ENCODE measurements at places on chromosomes 1 and 21.

DNA sequence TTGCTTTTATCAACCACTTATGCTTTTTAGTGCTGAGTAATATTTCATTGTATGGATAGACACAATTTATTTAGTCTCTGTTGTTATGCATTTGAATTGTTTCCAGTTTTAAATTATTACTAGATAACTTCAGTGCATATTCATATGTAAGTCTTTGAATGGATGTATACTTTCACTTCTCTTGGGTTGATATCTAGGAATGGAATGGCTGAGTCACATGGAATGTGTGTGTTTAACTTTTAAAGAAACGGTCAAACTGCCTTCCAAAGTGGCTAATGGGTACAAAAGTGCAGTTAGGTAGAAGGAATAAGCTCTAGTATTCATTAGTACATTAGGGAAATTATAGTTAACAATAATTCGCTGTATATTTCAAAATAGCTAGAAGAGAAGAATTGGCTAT lies 82.4 kb downstream of the NPHS2 start:
- DNase-seq = no peak

DNA sequence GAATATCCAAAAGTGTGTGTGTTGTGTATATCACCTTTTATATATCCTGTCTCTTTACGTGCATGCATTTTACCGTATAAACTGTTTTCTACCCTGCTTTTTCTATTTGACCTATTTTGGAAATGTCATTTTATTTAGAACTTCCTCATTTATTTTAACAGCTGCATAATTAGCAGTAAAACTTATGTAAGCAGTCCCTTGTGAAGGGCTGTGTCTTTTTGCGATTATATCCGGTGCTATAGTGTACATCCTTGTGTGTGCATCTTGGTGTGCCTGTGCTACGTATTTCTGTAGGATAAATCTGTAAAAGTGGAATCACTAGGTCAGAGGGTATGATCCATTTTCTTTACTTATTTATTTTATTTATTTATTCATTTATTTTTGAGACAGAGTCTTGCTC lies 7.2 kb downstream of the LGALS8 start:
- DNase-seq = no peak

- DNase-seq = no peak
These were observed 53.6 kb downstream of the KIF21B start for GRCh38 chr1:200969726-200970561.

DNA sequence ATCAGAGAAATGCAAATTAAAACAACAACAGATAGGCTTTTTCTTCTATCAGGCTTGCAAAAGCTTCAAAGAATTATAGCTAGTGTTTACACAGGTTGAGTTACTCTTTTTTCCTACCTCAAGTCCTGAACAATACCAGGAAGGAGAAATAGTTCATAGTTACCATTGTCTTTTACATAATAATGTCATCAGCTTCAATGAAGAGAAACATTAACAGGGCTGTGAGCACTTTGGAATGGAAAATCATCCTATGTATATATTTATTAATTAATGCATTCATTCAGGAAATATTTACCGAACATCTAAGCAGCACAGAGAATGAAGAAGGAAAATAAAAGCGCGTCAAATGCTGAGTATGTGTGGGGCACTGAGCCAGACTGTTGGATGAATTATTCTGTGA lies 197.3 kb downstream of the ZBTB18 start:
- no peak for DNase-seq

All from H54 (cell line).